ENCODE measurements at places on chromosomes 12 and 14. TPM values are rescaled to one million over a fixed set of nuclear protein-coding genes. Genes with fewer than 3 reads are reported as not detected.
A peak's percentile ranks its signal among the peaks of the same experiment; 100 is the strongest.

The MYL2 gene
- total RNA-seq: 92.7 TPM

- DNase-seq: peak; percentile 71
These were observed 39.2 kb downstream of the SAMD4A start for GRCh38 chr14:54606178-54606577.

GRCh38 chr12:119990382-119990874, 1.4 kb downstream of the BICDL1 start:
- DNase-seq: no peak

The OR2AP1 gene
- total RNA-seq: not detected

- no peak for DNase-seq
These were observed 230.5 kb downstream of the ETNK1 start for GRCh38 chr12:22855456-22855855.

DNA sequence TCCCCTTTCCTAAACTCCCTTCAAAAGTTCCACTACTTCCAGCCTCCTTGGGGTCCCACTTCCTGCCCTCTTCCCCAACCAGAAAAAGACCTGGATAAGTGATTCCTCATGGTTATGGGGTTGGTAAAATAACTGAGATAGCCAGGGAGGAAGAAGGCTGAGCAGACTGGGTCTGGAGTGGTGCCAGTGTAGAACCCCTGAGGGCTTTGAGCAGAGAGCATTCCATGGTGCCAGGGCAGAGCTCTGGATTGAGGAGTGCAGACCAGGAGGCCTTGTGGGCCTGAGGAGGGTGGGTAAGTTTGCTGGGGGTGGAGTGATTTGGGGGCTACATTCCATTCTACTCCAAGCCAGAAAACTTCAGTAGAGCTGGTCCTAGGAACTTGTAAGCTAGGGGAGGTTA, 9.5 kb upstream of the CISTR start:
- no peak for DNase-seq

DNA sequence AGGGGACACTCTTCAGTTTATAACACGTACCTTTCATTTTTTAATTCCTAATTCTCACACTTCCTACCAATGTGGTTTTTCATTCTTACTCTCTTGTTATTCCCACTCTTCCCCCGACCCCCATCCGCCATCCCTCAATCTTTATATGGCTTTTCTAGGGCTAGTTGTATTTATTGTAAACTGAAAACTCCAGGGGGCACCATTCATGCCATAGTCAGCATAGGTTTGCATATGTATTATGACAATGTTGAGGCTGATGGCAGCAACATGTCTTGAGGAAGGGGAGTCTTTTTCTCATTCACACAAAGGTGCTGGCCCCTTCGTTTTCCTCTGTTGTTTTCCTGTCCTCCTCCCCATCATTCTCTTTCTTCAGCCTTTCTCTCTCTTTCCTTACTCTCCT, 27.7 kb upstream of the LTA4H start:
- DNase-seq: no peak

GRCh38 chr12:34601689-34602088, 579.4 kb downstream of the ALG10 start:
- no peak for DNase-seq

GRCh38 chr12:103707446-103707845, 120.4 kb downstream of the STAB2 start:
- no peak for DNase-seq

DNA sequence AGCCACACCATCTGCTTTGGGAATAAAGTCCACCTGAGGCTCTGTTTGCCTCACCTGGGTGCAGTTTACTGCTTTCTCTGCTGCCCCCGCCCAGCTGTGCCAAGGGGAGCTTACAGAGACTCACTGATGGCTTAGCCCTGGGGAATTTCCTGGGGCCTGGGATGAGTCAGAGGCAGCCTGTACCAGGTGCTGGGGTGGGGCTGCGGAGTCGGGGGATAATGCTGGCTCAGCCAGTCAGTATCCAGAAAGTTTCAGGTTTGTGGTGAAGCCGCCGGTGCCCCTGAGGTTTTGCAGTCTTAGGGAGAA, 22.3 kb downstream of the PLEKHG3 start:
- DNase-seq: no peak

- no peak for DNase-seq
These were observed 24.6 kb upstream of the AICDA start for GRCh38 chr12:8637244-8637643.

- DNase-seq: no peak
These were observed 63.9 kb downstream of the VCPKMT start for GRCh38 chr14:50052517-50052916.

The ANO4 gene
- total RNA-seq: 0.29 TPM

GRCh38 chr12:47214771-47215170, 135.0 kb upstream of the AMIGO2 start:
- DNase-seq: no peak

DNA sequence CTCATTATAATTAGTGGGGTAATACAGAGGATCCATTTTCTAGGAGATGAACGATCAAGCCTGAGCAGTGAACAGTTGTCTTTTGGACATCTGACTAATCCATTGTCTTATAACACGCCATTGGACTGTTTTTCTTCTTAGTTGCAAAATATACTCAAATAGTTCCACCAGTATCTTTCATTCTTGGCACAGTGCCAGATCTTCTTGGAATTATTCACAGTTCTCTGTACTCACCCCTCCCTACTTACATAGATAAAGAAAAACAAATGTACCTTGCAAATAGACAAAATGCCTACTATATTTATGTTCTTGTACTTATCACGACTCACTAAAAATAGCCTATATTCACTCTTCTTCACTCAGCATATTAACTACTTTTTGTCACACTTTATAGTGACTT, 3.8 kb downstream of the CBLN3 start:
- DNase-seq: no peak

GRCh38 chr14:63468294-63468693, 74.9 kb downstream of the PPP2R5E start:
- no peak for DNase-seq

- DNase-seq: no peak
These were observed 8.9 kb upstream of the LTA4H start for GRCh38 chr12:96044017-96044942.

DNA sequence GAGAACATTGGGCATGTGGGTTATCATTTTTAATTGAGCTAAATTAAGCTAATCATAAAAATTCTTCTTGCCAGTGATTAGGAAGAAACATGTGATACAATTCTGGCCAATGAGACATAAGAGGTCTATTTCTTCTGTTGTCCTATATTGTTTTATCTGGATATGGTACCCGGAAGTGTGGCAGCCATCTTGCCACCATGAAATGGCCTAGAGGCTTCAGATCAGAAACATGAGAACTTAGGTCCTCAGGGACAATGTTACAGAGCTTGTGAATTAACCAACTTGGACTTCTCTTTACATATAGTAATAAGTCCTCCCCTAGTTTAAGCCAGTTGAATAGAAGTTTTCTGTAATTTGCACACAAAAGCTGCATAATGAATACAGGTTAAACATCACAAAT, 30.5 kb downstream of the MBIP start:
- DNase-seq: no peak

DNA sequence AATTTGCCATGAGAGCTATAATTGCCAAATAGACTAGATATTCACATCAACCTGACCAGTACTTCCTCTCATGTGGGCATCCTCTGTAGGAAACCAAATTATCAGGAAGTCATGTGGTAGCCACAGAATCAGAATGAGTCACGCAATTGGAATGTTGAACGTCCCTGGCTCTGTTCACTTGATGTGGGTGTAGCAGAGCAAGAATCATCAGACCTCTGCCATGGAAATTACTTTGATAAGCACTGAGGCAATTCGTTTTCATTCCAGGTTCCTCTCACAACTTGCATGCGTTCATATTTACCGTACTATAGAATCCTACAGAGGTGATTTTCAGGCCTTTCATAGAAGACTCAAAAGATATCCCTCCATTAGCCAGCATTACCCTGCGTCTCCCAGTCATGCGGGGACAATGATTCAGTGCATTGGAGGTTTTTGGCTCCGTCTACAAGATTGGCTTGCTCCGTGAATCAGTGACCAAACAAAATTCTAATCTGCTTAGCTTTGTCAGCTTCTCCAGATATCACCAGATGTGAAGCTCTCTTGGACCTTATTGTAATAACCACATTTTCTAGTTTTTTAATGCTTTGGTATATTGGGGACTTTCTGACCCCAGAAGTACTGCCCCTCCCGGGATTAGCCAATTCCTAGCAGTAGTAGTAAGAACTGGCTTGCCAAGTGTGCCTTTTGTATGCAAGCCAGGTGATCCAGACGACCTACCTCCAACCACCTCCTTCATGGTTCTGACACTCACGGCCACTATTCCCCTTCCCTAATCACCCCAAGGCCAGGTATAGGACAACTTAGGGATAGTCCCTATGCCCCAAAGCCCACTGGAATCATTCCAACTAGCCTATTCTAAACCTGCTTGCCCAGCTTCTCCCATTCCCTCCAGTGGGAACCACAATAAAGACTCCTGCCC, 133.4 kb downstream of the KICS2 start:
- DNase-seq: peak; percentile 62

The ADSS1 gene
- total RNA-seq: 86.2 TPM

The LRRK2 gene
- 11.0 TPM for total RNA-seq

GRCh38 chr12:83700838-83701237, 1014.1 kb downstream of the TMTC2 start:
- DNase-seq: no peak

DNA sequence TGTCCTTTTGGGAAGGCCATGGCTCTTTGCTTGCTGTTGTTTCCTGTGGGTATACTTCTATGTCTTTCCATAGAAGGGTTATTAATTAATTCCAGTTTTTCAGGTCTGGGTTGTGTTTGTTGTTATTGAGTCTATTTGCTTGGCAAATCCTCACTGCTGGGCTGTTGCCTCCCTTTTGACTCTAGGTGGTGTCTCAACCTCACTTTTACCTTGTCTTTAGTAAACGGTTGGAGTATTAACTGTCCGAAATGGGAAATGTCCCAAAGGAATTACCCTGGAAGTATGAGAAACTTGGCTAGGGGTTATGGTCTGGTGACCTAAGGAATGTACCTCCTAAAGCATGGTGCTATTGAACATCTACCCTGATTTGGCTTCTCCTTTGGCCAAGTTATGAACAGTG, 16.7 kb downstream of the PRH1 start:
- no peak for DNase-seq

The SLCO1B1 gene
- total RNA-seq: not detected

DNA sequence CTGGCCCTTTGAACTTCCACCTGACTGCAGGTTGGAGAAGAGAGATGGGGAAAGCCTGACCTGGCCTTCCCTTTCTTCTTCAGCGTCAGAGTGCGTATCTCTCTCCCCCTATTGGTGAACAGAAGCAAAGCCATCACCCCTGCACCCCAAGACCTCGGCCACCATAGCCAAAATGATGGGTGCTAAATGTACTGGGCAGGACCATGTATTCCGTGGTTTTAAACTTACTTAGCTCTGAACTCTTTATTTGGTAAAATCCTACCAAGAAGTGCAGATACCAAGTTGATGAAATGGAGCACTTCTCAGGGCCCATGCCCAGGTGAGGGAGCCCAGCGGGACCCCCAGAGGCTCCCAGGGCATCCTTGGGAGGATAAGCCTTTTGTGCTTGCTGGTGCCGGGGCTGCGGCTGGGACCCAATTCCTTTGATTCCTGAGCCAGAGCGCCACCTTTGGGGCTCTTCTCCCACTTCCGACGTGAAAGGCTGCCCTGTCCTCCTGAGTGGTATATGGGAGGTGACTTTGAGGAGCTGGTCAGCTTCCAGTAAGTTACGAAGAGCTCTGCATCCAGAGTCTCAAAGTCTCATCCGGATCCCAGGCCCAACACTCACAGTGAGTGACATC, 9.4 kb downstream of the CCND2 start:
- no peak for DNase-seq

- DNase-seq: no peak
These were observed 25.8 kb downstream of the NR1H4 start for GRCh38 chr12:100499416-100499815.

GRCh38 chr12:27971606-27972005, 927 bp downstream of the PTHLH start:
- no peak for DNase-seq

GRCh38 chr12:113127791-113128199, 7.8 kb downstream of the RASAL1 start:
- no peak for DNase-seq

GRCh38 chr14:67514650-67515385, 18.3 kb upstream of the PLEKHH1 start:
- DNase-seq: peak; percentile 50

GRCh38 chr12:131258398-131258797, 304.7 kb downstream of the ADGRD1 start:
- DNase-seq: no peak

The DEPDC4 gene
- 0.53 TPM for total RNA-seq

The PCNX1 gene
- total RNA-seq: 31.0 TPM

The TMEM132D gene
- not detected for total RNA-seq

Data from left cardiac atrium (tissue), 4 donors.